NCI-H2029 (cell line): ENCODE measurements at places on chromosomes 5 and 9.

DNA sequence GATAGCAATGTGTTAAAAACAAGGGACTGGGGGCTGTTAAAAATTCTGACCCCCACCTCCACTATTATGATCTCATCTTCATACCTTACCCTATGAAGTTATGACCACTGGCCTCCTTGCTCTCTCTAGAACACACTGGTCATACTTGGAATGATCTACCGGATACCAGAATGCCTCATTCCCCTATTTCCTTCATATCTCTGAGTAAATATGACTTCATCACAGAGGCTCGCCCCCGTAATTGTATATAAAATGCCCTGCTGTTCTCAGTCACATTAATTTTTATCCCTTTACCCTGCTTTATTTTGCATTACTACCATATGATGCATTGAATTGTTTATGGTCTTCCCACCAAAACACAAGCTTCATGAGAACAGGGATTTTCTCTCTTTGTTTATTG, 29.2 kb downstream of the IZUMO3 start:
- no peak for DNase-seq

DNA sequence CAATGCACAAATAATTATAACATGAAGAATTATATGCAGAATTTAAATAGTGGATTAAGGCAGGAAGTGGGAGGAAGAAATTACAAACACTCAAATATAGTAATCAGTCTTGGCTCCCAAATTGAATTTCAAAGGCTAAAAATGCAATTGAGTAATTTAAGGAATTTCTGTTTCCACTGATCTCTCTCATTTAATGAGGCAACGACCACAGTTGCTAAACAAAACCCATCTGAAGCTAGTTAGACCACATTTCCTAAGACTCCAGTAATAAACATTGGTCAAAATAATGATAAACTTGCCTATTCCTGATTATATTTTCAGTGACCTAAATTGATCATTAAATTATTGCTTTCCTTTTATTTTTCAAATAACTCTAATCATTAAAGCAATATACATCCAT, 174.3 kb upstream of the GRIN3A start:
- DNase-seq: no peak

DNA sequence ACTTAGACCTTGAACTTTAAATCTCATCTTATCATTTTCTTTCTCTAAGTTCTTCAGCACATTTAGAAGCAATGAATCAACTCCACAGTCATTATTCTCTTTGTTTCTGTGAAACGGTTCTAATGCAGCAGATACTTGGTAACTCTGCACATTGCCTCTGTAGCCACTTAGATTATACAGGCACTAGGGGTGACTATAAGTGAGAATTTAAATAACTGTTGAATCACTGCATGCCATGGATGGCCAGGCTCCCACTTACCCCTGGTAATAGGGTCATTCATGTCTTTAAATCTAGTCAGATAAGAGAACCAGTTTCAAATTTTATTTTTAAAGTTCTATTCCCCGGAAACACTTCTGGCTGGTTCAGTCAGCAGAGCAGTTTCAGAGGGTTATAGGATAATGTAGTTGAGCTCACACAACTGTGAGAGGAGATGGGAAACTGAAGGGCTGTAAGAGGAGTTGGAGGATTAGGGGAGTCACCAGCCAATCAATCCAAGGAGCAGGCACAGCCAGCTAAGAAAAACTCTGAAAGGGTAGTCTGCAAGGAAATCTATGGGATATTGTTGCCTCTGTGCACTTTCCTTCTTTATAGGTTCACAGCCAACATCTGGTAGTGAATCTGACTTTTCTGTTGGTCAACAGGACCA, 4.2 kb upstream of the MINAR2 start:
- no peak for DNase-seq

DNA sequence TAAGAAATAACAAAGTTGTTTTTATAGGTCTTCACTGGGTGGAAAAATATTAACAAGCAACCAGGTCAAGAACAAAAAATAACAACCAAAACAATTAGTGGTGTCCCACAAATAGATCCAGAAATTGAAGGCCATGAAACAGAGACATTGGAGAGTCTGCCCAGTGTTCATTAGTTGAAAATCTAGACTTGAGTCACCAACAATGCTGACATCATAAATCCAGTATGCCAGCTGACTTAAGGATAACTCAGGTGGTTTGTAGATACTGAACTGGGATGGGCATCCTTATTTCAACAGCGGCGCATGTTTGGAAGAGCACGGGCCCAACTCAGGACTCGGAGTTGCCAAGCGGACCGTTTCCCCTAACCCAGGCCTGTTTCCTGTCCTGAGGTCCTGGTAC, 80.7 kb upstream of the TNFAIP8 start:
- no peak for DNase-seq

- DNase-seq: no peak
Observed at GRCh38 chr9:73155377-73155776, 3.7 kb downstream of the ANXA1 start.

GRCh38 chr9:105355781-105356180, 92.1 kb upstream of the FSD1L start:
- DNase-seq: no peak

- DNase-seq: no peak
Observed at GRCh38 chr9:127518091-127518856, 67.0 kb downstream of the LRSAM1 start.

- peak; percentile 57 for DNase-seq
Observed at GRCh38 chr9:109289186-109289585, 31.7 kb downstream of the EPB41L4B start.

DNA sequence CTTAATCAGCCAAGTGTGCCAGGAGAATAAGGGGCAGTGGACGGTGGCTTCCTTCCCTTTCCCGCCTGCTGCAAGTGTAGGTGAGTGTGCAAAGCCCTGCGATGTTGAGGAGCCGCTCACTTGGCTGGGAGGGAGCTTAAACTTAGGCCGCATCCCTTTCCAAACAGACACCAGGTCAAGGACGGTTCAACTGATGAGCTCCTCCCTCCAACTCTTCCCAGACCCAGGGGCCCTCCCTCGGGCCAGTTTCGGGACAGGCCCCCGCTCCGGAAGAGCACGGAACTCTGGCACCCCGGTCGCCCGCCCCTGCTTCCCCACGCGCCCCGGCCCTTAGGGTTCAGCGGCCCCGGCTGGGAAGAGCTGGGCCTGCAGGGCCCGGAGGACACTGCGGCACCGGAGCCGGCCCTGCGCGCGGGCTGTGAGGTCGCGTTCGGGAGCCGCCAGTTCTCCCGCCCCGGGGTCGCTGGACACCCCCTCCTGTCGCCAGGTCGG, 481 bp downstream of the MRPL36 start:
- no peak for DNase-seq

DNA sequence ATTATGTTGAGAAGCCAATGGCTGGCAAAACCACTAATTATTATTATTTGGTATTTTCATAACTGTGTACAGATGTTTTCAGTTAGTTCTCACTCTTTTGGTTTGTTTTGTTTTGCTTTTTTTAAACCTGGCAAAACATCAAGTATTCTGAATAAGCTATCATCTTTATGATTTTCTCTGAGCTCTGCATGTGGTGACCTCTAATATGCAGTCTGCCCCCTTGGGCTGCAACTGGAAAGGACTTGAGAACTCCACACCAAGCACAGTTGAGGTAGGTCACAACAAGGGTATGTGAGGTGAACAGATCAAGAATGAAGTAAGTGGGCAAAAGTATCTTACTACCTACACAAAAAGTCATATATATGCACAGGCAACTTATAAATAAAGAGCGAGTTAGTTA, 202.2 kb downstream of the NFIB start:
- DNase-seq: no peak

GRCh38 chr5:41763081-41763480, 107.1 kb downstream of the OXCT1 start:
- DNase-seq: no peak

GRCh38 chr5:124655251-124655917, 91.1 kb downstream of the ZNF608 start:
- no peak for DNase-seq

GRCh38 chr5:65967288-65968066, 41.1 kb downstream of the ERBIN start:
- no peak for DNase-seq

- no peak for DNase-seq
Observed at GRCh38 chr5:65127161-65127901, 354.4 kb downstream of the ADAMTS6 start.

DNA sequence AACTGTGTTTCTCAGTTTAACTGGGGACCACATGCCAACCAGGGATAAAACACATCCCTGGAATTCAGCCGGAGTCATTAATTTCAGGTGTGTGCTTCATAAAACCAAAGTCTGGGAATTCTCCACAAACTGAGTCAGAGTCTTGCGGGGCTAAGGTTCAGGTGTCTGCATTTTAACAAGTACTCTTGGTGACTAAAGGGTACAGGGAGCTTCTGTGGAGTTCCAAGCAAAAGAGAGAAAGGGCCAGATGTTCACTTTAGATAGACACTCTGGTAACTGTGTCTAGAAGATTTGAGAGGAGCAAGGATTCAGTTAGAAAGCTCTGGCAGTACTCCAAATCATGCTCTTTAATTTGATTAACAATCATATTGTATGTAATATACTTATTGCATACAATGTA, 4.0 kb downstream of the NADK2 start:
- DNase-seq: no peak

DNA sequence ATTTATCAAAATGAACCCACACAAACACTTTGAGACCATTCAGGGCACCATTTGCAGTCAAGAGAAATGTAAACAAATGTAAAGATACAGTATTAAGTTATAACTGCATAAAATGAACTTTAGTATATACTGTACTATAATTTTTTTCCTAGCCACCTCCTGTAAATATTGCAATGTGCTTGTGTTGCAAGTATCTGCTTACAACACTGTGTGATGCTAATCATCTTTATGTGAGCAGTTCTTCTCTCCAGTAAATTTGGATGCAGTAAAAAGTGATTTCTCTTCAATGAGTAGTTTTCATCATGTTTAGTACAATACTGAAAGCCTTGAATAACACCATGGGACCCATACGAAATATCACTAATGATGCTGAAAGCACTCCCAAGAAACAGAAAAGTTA, 9.4 kb downstream of the G3BP1 start:
- DNase-seq: no peak

DNA sequence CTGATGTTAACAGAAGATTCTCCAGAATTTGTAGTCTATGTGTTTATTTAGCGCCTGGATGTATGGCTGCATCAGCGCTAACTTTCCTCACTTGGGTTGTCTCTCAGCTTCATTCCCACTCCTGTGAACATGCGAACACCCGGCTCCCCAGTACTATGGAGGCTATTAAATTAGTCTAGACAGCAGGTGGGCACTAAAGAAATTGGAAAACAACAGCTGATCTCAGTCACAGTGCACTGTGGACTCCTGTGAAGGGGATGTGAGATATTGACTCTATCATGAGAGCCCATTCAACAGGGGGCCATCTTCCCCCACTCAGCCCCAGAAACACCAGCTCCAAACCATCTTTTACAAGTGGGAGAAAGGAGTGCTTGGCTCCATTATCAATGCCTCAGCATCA, 471.0 kb downstream of the KDM4C start:
- no peak for DNase-seq

GRCh38 chr5:61817472-61818326, 485.6 kb downstream of the ZSWIM6 start:
- DNase-seq: no peak

- DNase-seq: no peak
Observed at GRCh38 chr9:105681724-105682123, 12.6 kb upstream of the TMEM38B start.

DNA sequence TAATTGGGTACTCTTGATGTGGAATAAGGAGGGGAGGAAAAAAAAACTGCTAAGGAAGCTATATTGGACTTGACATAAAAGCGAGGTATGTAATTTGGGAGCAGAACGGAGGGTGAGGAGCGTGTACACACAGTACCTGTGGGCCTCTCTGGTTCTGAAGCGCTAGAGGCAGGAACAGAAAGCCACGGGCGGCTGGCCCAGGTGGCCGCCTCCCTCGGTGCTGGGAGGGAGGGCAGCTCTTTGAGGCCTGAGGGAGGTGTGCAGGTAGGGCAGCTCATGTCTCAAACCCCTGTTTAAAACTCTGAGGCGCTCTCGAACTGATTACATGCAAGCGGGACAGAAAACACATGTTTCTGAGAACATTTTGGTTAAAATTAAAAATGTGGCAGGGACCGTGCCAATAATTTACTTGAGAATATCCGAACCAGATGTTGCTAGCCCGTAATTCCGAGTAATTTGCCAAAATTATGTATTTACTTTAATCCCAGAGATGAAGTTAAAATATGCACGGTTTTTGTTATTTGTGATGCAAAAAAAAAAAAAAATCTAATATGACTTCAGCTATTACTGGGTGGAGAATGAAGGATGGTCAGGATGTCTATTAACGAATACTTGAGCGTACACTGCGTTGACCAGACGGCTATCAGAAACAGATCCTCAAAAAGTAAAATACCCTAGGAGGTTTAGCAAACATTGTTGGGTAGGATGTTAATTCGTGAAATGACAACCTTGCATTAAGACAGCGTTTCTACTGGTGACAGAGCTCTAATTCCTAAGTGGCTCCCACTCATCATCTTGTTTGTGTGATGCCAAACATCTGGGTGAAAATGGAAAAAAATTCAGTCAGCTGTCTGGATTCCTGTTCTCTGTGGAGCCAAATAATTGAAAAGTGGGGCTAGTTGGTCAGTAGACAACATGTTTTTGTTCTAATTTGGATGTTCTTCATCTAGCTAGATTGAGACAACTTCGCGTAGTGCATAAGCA, 24.4 kb upstream of the STC2 start:
- no peak for DNase-seq

GRCh38 chr5:165626161-165626560, 2120.7 kb downstream of the MAT2B start:
- no peak for DNase-seq

DNA sequence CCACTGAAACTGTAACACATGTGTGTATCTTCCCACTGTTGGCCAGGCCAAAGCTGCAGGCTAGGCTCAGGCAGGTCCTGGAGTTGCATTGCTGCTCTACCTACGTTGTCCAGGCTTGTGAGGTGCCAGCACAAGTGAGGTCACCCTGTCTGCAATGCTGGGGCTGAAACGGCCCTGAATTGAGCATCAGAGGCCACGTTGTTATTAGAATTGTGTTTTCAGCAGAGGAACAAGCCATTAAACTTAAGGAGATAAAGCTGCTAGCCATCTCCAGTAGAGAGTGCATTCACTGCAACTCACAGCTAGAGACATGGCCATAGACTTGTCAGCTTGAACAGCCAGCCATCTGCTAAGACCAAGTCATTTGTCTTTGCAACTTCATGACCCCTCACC, 191.8 kb downstream of the SEMA6A start:
- no peak for DNase-seq

GRCh38 chr5:164748861-164749260, 1243.4 kb downstream of the MAT2B start:
- no peak for DNase-seq

DNA sequence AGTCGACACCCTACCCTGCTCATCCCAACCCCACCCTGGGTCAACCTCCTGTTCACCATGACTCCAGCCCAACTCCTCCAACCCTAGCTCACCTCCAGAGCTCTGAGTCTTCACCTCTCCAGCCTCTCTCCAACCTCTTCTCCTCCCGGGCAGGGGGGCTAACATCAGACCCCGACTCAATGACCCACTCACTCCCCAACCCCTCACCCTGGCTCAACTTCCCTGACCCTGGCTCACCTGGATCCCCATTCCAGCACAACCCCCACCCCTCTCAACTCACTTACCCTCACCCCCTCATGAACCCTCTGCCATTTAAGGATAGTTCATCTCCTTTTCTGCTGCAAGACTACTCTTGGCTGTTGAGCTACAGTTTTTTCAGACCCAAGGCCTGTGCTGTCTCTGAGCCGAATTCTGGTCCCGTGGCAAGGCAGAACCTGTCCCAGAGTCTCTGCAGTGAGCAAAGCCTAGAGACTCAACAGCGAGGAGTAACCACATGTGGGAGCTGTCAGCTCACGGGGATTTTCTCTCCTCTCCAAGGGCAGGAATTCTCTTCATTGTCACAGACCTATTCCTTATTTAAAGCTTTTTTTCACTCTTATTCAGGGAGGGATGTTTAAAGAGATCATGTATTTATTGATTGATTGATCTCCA, 29.8 kb downstream of the ANKRD33B start:
- no peak for DNase-seq
